Right hindlimb (tissue), 1 donor: ENCODE measurements at places on chromosomes 3 and 15.

- no peak for DNase-seq
Measured at GRCh38 chr15:47386459-47386858, 330.8 kb upstream of the SEMA6D start.

- DNase-seq, result no peak
Measured at GRCh38 chr3:39398700-39399099, 7.8 kb upstream of the RPSA start.

- no peak for DNase-seq
Measured at GRCh38 chr3:102826636-102827035, 391.8 kb downstream of the ZPLD1 start.

- no peak for DNase-seq
Measured at GRCh38 chr3:11088831-11089230, 65.5 kb upstream of the HRH1 start.

DNA sequence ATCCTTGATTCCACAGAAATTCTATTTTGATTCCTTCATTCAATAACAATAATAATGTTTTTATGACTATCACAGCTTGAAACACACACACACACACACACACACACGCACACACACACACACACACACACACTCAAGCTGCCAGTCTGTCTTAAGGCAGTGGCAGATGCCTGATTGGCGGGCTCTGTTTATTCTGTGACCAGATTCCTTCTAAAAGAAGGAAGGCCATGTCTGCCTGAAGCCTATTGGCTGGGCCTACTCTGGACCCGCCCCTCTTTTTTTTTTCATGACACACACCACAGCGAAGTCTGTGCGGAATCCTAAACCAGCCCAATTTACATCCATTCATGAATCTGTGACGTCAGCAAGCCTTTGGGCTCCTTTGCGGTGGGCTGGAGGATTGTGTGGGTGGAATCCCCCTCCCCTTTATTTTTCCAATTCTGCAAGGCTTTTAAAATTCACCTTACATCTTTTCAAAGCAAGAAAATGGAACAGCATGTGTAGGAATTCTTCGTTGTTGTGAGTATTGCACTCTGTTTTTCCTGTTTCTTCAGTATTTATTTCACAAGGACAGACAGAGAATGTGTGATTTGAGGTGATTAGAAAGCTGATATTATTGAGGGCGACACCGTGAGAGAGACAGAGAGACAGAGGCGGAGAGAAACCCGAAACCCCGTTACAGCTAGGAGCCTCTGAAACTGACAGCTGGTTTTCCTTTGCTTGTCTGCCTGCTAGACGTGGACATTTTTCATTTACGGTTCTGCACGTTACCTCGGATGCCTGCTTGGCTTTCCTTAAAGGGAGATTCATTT lies at the start of gene MAP3K13:
Gene MAP3K13 (plus strand): TSS at position 287 of the 812 bp plus-strand sequence. CDS start 65,446 bp downstream, outside the sequence.
- peak; percentile 92 for DNase-seq

DNA sequence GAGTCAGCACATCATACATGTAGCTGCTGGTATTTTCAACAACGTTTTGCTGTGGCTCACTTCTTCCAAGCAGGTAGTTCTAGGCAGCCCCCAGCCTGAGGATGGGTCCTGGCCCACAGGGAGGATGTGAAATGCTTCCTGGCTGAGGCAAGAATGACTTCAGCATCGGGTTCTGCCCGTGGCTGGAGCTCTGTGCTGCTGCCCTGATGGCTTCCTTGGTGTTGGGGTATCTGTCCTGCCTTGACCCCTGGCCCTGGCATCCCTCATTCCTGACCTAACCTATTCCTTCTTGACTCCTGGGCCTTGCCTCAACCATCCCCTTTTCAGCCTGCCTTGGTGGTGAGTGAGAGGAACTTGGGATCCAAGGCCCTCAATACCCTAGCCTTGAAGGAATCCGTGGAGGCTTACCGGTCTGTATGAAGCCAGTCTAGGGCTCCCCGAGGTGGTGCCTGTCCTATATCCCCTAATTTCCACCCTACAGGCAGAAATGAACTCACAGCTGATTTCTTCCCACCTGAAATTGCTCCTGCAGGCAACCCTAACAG lies 300.6 kb downstream of the TLE3 start:
- no peak for DNase-seq

GRCh38 chr3:85433319-85433718 lies 474.5 kb downstream of the CADM2 start:
- DNase-seq, result no peak

DNA sequence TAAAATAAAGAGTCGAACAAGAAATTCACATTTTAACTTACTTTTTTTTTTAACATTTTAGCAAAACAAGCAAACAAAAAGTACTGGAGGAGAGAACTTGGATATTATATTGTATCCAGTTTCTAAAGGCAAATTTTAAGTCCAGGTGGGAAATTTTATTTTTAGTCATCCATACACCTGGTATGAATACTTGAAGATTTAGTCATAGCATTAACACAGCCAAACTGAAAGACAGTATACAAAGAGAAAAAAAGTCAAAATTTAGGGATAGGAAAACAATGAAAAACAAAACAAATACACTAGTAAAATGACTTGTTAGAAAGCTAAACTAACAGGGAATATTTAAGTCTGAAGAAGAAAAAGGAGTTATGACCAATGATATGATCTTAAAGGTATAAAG lies 69.1 kb downstream of the PROS1 start:
- DNase-seq, result no peak

DNA sequence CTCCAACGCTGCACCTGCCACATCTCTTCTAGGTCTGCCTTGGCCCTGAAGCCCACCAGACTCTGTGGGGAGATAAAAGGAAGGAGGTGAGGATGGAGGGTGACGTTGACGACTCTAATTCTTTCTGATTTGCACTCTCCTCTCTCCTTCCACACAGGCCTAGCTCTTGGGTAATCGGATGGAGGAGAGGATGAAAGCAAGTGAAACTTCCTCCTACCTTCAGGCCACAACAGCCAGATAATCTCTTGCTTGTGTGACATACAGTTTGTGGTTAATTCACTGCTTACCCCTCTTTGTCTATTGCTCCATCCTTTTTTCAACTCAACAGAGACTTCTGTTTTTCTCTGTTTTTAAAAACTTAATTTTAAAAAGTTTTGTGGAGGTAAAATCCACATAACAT lies 208.1 kb downstream of the SV2B start:
- DNase-seq, result no peak

DNA sequence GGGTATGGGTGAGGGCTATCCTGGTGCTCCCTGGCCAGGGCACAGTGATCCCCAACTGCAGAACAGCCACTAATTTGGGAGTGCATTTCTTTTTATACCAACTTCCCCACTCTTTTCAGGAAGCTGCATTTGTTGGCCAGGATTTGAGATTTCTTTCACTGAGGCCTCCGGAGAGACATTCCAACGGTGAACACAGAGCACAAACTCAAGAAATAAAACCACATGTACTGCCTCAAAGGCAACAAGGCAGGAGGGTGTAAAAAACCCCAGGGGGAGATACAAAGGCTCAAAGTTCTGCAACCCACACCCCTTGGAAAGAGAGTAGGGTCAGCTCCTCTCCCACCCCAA lies 65.3 kb downstream of the CPN2 start:
- DNase-seq, result peak; percentile 58

- DNase-seq, result no peak
Measured at GRCh38 chr3:12462159-12462947, 21.9 kb upstream of the TSEN2 start.

DNA sequence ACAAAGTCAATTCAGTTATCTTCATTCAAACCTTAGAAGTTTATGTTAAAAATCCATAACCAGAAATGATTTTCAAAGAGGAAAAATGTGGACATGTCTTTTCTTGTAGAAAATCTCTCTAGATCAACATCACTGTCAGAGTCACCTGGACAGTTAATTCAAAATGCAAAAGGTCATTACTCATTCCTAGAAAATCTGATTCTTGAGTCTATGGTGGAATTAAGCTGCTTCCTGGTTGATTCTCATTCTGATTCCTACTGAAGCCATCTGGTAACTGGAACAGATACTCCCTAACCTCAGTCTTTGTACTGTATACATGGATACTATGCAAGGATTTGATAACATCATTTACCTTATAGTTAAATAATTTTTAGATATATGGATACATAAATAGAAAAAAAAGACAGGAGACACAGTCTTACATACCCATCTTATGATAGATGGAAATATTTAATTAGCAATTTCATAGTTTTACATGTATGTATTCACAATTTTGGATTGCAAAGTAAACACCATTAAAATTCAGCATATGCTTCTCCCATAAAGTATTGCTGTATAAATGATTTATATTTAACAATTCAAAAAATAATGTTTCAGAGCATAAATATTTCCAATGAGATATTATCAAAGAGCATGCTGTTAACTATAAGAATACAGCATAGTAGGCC lies 693.2 kb upstream of the CCDC54 start:
- DNase-seq, result no peak

DNA sequence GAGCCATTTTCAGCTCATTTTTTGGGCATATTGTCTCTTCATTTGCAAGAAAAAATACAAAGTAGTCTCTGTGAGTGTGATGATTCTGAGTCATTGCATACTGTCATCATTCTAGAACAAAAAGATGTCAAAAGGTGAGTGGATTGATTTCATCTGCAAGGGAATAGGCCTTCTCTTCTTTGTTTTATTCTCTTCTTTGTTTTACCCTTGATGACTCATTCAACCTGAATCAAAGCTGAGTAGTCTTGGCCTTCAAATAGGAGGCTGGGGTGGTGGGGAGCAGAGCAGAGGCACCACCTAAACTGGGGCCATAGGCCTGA lies 25.4 kb downstream of the CYP19A1 start:
- no peak for DNase-seq
